ENCODE measurements at places on chromosomes 12 and 14.

GRCh38 chr14:104395941-104396681 is 183.5 kb upstream of the C14orf180 start:
- DNase-seq, result no peak

- DNase-seq, result no peak
Observed at GRCh38 chr12:25938581-25938980, 19.9 kb upstream of the RASSF8 start.

DNA sequence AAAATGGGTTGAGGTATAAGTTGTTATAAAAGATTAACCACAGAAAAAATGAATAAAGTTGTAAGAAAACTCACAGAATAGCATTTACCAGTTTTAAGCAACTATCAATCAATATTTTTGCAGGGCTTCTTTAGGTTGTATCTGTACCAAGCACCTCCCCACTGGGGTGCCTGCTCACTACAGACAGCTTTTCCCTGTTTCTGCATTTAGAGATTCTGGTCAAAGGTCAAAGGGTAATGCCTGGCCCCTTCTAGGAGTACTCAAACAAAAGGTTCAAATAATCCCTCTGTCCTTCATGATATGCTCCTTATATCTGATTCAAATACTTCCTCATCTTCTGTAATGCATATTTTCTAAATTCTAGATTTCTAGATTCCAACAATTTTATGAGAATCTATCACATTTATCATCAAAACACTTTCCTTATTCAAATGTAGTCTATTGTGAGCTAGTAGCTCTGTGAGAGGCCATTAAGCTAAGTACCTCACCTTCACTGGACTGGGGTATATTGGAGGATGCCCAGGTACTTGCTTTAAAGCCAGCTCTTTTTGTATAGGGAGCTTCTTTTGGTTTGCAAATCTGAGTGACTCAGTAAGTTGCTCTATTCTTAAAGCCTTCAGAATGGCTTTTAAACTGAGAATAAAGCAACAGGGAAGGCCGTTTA is 120.7 kb upstream of the PTPRB start:
- DNase-seq, result no peak

- DNase-seq, result peak; percentile 50
Observed at GRCh38 chr12:132428936-132429601, 60.9 kb upstream of the FBRSL1 start.

- DNase-seq, result no peak
Observed at GRCh38 chr14:35932136-35932535, 106.0 kb downstream of the BRMS1L start.

GRCh38 chr12:89882050-89882449 is 173.4 kb upstream of the ATP2B1 start:
- DNase-seq, result peak; percentile 59

DNA sequence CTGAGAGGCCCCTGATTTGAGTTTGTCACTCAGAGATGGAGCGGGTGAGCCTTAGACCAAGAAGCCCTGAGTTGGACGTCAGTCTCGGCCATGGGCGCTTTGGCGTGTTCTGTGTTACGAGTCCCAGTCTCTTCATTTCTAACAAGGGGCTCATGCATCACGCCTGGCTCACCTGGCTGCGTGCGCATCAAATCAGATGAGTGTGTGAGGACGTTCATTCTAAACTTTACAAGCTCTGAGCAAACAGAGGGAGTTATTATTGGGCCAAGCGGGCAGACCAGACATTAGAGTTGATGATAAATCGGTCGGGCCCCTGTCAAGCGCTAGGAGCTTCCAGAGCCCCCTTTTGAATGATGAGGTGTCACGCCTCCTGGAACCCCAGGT is 117.2 kb downstream of the CALM1 start:
- no peak for DNase-seq

DNA sequence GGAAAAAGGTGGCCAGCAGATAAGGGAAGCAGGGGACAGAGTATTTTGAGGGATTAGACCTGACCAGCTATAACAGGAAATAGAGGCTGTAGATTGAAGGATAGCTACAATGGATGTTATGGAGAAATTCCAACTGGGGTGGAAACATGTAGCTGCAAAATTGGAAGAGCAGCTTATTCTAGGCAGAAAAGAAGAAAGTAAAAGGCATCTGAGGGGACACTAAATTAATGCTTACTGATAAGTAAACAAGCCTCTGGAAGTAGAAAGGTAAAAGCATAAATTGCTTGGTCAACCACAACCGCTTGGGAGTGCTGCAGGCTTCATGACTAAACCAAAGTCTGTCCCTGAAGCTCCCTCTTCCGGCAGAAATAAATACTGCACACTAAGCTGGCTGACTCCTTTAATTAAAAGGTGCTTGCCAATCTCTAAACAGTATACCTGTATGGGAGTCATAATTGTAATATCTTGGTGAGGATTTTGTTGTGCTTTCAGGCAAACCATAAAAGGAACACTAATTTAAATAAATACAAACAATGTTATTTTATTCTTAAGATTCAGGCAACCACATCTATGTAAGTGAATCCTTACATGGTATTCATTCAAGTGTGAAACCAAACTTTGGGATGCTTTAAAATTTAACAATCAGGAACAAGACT is 7.7 kb downstream of the UBC start:
- DNase-seq, result peak; percentile 93

DNA sequence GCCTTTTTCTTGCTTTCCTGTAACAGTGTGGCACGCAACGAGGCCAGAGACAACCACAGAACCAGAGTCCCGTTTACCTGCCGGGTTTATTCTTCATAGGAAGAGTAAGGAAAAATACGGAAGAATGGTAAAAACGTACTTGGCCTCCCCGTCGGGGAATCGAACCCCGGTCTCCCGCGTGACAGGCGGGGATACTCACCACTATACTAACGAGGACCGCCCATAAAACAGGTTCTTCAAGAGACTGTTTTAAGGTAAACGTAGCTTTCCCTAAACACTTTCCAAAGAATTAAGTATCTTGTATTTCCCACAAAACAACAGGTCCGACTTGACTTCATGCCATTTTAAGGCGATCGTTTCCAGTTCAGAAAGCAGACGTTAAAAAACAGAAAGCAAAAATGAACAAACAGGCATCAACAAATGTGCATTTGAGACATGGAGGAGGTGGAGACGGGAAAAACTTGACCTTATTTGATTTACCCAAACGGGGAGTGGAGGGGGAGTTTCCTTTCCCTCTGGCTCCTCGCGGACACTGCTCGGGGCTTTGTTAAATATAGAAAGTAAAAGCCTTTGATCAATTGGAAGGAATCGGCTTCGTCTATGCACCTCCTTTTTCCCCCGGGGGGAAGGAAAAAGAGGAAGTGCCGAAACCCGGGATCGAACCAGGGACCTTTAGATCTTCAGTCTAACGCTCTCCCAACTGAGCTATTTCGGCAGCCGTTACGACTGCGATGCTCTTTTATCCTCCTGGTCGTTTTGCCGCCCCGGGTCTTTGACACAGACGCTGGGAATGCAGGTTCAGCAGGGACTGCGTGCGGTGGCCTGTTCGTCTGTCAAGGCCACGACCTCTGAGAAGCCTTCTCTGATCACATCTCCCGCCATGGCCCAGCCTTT is 13.0 kb upstream of the UBC start:
- peak; percentile 91 for DNase-seq

- peak; percentile 46 for DNase-seq
Observed at GRCh38 chr14:68230950-68231717, 411.6 kb downstream of the RAD51B start.

DNA sequence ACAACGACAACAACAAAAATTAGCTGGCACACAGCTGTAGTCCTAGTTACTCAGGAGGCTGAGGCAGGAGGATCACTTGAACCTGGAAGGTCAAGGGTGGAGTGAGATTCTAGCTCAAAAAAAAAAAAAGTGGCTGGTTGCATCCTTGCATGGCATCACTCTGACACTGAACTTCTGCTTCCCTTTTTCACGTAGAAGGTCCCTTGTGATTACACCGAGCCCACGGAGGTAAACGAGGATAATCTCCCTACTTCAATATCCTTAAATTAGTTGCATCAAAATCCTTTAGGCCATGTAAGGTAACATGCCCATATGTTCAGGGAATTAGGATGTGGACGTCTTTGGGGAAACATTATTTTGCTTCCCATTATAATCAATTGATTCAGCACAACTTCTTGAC is 4.0 kb upstream of the PPP4R4 start:
- no peak for DNase-seq

- DNase-seq, result no peak
Observed at GRCh38 chr12:16618256-16618655, 12.3 kb upstream of the LMO3 start.

DNA sequence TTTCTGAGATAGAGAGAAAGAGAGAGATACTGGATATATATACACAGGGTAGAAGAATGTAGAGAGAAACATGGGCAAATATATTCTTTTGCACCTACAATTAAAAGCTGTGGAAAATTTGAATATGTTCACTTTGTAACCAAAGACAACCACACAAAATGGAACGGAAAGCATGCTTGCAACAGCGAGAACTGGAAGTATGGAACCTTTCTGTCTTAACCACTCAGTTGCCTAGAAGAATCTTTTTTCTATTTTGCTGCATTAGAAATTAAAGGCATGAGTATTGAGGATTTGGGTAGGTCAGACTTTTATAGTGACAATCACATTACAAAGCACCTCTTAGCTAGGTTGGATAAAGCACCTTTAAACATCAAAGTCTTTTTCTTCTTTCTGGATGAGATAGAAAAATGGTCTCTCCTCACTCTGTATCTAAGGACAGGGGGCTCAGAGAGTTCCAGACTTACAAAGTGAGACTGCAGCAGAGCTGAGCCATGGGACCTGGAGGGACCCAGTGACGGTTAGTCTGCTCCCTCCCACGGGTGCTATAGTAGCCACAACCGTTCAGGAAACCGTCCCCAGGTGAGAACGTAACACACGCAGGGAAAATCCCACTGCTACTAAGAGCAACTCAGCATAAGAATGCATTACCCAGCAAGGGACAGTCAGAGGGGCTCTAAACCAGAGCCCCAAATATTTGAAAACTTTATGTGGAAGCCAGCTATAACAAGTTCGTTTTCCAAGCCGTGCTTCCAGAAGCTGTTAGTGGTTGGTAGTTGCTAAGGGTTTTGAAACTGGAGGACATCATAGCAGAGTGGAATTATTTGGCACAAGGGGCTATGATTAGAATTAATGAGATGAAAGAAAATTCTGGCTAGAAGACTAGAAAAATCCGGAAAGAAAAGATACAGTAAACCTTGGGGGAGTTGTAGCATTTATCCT is 97.1 kb downstream of the DAD1 start:
- DNase-seq, result no peak

- no peak for DNase-seq
Observed at GRCh38 chr12:77575376-77575919, 255.2 kb upstream of the NAV3 start.

All from kidney tubule cell (primary cell).